ENCODE measurements at places on chromosomes 16 and 17.

DNA sequence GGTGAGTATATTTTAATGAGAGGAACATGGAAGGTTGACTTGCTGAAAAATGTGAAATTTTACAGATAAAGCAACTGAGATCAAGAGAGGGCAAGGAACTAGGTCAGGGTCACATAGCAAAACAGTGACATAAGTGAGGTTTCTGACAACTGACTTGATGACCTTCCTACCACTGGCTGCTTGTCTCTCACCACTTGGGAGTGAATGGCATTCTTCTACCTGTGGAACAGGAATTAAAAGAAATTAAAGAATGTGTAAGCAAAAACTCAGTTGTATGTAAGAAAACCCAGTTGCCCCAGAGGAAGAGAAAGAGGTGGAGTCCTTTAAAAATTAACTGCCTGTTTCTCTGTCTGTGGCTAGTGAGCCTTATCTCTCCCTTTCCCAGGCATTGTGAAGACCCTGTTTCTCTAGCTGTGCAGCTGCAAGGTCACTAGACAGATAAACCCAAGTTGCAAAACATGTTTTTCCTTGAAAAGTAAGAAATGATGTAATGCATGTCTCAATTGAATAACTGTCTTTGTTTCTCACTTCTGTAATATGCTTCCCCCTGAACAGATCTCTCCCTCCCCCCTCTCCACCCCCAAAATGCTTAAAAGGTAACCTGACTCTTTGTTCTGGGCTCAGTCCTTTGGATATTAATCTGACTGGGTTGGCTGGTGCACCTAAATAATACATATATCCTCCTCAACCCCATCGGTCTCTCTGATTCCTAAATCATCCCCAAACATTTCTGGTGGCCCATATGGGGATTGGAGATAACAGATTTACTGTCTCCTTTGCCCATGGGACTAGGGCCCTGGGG lies 23.4 kb downstream of the ACSM1 start:
- no peak for DNase-seq

- DNase-seq = no peak
Observed at GRCh38 chr17:3798273-3799180, 2.5 kb downstream of the ITGAE start.

GRCh38 chr16:27639561-27640276 lies 89.8 kb downstream of the KATNIP start:
- peak; percentile 31 for DNase-seq

- DNase-seq = no peak
Observed at GRCh38 chr16:57720142-57720575, 15.4 kb upstream of the KATNB1 start.

- no peak for DNase-seq
Observed at GRCh38 chr17:52209507-52209906, 51.0 kb upstream of the CA10 start.

DNA sequence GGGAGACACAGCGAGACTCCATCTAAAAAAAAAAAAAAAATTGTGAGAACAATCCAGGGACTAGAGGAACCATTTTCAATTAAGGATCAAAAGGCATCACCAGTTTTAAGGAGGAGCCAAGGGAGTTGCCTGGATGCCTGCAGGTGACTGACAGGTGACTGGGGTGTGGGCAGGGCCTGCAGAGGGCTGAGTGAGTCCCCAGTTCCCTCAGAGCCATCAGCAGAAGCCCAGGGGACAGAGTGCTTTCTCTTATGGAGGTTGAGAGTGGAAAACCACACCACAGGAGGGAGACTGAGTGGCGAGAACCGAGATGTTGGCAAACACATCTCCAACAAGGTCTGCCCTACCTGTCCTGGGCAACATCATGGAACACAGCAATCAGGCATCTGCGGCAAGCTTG lies 27.1 kb upstream of the CREBBP start:
- DNase-seq = no peak

- no peak for DNase-seq
Observed at GRCh38 chr17:81578561-81579225, 26.5 kb upstream of the FAAP100 start.

DNA sequence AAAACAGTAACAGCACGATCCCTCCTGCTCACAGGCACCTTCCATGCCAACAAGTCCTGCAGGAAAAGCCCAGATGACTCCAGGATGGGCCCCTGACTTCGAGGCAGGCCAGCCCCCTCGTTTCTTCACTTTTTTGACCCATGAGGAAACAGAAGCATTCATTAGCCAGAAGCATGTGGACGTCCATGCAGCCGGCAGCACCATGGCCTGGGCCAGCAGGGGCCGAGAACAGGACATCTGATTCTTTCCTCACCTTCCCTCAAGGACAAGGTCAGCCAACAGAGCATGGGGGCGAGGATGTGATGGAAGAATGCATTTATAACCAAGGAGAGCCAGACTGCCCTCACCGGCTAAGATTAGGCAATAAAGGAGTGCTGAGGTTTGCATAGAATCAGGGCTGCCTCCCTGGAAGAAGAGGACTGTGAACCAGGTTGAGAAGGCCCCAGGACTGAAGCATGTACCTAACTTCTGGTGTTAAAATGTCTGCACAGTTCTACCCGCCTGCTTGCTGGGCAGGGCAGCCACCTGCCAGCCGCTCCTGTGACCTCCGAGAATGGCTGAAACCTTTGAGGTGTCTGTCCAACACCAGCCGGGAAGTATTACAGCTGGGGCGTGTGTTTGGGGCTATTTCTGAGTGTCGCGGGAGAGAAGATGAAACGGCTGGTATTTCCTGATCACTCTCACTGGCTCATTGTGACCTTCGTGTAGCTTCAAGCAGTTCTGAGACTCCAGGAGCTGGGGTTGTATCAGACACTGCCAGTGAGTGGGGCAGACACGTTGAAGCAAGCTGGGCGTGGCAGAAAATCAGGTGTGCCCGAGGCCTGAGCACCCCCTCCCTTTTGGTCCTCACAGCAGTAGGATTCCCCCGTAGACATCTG lies 94.0 kb upstream of the TNRC6C start:
- DNase-seq = no peak

DNA sequence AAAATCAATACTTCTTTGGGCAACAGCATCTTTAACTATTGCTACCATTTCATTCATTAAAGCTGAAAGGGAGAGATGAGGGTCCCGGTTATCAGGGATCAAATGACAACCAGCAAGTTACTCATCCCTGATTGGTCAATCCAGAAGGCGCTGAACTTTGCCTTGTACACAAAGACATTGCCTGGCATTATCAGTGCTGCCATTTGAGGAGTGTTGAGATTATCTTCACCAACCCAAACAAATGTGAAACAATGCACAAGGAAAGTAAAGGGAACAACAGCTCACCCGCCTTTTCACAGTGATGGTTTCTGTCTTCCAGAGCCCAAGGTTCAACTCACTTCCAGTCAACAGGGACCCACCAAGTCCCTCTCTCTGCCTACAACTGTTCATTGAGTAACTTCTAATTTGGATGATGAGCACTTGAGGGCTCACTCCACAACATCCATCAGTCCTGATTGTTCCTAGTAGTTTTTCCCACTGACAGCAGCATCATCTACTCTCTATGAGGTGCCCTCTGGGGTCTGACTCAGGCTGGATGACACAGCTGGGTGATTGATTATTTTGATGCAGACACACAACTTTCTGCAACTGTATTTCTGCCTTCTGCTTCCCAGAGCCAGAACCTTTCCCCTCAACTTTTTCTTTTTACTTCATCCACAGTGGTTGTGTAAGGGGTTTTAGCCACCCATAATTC lies 32.0 kb downstream of the LYRM9 start:
- no peak for DNase-seq

DNA sequence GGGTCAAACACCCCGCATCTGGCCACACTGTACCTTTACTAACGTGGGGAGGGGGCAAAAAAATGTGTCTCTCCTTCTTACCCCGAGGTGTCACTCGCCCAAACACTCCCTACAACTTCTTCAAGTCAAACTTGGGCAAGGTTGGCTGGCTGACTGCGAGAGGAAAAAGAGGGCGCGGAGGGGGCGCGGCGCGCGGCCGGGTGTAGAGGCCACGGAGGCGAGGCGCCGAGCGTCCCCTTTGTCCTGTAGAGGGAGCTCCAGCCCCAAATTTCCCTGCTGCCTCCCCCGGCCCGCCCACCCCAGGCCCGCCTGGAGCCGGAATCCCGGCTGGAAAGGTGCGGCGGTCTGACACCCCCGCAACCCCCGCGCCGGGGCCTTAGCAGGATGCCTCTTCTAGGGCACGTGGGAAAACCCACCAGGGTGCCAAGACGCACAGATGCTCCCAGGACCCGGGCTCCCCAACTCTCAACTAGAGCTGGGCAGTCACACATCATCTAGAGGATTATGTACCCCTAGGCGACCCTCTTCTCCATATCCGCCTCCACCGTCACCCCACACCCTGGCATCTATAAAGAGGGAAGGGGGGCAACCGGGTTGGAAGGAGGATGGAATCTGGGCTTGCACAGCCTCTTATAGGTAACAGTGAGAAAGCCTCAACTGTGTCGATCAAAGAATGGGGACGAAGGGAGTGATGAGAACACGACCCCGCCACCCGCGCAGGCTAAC lies 4.2 kb downstream of the IRX3 start:
- DNase-seq = no peak

GRCh38 chr16:53053967-53054669 lies 673 bp upstream of the CHD9 start:
- no peak for DNase-seq

DNA sequence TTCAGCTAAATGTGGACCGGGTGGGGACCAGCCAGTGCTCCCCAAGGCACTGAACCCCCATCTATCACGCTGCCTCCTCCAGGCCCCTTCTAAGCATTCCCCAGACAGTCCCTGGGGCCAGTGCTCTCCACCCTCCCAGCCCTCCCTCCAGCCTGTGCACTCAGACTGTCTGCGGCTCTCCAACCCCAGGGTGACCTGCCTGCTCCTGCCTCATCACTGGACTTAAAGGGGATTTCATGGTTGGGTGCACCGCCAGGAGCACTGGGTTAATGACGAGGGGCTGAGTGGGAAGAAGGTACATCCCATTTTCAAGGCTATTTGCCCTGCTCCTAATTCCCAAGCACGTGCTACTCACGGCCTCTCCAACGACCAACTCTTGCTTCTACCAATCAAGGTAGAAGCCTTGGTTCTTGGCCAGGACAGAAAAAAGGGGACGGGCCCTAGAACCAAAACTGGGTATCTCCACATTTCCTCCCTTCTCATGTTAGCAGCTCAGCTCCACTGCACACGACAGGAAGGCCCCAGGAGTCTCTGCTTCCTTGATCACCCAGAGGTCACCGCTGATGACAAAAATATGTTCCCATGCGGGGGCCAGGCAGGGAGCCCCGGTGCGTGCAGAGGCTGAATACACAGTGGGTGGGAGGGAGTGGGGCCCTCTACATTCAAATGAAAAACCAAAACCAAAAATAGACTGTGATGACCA lies 3.5 kb upstream of the ABR start:
- DNase-seq = no peak

DNA sequence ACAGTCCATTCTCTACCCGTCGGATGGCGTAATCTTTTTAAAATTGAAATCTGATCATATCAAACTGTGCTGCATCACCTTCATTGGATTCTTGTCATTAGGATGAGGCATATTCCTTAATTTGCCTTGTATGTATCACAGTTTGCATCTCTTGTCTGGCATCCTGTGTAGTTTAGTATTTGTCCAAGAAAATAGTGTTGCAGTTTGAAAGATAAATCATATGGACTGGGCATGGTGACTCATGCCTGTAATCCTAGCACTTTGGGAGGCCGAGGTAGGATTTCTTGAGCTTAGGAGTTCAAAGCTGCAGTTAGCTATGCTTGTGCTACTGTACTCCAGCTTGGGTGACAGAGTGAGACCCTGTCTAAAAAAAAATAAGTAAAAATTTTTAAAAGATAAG lies 5.8 kb upstream of the RSL1D1 start:
- no peak for DNase-seq

DNA sequence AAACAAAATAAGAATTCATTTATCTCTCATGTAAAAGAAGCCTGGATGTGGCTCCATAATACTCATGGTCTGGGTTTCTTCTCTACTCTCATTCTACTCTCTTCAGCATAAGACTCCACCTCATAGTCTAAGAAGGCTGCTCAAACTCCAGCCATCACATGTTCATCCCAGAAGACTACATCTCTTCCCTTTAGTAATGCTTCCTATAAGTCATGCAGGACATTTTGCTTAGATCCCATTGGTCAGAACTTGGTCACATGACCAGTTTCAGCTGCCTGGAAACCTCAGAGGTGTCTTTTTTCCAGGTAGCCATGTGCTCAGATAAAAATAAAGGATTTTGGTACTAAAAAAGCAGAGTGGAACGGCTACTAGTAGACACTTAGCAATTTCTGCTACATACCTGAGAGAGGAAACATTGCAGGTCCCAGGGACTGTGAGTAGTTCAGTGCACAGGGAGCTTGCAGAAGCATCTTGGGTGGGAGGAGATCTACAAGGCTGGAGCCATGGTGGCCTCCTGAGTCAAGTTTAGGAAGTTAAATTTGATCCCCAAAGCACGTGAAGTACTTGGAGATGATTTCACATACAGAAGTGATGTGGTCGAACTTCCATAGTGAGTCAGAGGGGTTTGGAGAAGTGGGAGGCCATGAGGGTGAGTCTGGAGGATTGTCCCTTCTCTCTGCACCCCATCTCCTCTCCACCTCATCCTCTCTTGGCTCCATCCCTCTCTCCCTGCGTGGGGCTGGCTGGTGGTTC lies 110.2 kb downstream of the CCDC182 start:
- no peak for DNase-seq

DNA sequence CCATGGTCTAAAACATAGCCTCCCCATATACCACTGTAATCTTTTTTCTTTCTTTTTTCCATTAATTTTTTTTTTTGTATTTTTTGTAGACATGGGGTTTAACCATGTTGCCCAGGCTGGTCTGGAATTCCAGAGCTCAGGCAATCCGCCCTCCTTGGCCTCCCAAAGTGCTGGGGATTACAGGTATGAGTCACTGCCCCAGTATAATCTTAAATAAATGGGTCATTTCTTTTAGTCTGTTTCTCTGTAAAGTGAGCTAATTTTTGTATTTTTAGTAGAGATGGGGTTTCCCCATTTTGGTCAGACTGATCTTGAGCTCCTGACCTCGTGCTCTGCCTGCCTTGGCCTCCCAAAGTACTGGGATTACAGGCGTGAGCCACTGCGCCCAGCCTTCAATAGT lies 5.7 kb upstream of the NME1 start:
- DNase-seq = no peak

GRCh38 chr17:32551186-32551955 lies 64.6 kb downstream of the CDK5R1 start:
- peak; percentile 34 for DNase-seq

DNA sequence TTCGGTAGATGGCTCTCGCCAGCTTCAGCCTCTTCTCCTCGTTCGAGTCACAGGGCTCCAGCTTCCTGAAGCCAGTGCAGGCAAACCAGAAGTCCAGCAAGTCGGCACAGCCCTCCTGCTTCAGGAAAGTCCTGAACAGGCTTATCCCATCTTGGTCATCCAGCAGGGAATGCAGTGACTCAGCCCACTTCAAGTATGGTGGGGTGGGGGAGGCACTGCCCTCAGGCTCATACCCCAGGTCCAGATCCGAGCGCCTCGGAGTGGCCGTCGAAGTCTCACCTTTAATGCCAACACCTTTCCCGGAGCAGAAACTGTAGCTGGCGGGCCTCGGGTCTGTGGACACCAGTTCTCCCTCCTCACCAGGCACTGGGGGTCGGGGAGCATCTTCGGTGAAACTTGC lies 5.9 kb downstream of the AXIN1 start:
- DNase-seq = no peak

- no peak for DNase-seq
Observed at GRCh38 chr17:78399693-78400144, 21.3 kb downstream of the PGS1 start.

- no peak for DNase-seq
Observed at GRCh38 chr17:40841246-40841645, 18.8 kb upstream of the KRT10 start.
